B cell (primary cell): ENCODE measurements at places on chromosomes 12 and 14. TPM values are rescaled to one million over a fixed set of nuclear protein-coding genes. Genes with fewer than 3 reads are reported as not detected.
A peak's percentile ranks its signal among the peaks of the same experiment; 100 is the strongest.

Gene GRIP1
- 0.51 TPM in 1 of 2 replicates, not detected in the other for total RNA-seq

DNA sequence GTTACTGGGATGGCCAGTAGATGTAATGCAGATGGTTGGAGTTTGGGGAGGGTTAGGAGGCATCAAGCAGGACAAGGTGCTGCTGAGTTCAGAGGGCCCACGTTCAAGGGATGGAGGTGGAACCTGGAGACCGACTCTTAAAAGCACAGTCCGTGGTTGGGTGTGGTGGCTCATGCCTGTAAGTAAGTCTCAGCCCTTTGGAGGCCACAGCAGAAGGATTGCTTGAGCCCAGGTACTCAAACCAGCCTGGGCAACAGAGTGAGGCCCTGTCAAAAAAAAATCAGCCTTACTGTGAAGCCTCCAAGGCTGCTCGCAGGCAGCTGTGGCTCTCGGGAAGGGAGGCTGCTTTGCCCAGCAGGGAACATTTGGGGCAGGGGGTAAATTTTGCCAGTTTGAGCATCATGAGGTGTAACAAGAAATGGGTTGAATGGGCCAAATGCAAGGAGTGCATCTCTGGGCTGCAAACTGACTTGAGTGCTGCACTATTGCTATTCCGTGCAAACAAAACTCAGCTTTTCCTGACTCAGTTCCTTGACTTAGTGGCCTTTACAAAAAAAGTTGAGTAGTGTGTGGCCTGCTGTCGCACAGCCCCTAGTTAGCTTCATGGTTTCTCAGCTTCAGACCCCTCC is 55.0 kb downstream of the ANAPC7 start:
- no peak for DNase-seq

- DNase-seq = peak; percentile 79
These were observed 890 bp downstream of the TEP1 start for GRCh38 chr14:20412411-20412810.

DNA sequence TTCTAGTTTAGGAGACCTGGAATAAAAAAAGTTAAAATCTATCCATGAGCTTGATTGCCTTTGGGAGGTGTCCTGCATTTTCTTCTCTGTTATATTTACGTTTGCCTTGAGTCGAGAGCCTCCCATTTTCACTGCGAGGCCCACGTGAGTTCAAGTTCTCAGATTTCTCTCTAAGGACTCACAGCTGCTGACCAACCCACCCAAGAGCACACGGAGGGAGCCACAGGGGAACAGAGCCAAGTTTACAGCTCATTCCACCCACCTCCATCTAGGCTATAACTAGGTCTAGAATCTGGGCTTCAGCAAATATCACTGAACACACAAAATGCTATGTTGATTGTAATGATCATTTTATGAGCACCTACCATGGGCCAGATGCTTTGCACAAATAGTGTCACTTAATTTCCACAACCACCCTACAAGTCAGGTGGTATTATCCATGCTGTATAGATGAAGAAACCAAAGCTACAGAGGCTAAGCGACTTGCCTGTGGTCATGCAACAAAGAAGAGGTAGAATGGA is 16.7 kb downstream of the ALDH1L2 start:
- no peak for DNase-seq

DNA sequence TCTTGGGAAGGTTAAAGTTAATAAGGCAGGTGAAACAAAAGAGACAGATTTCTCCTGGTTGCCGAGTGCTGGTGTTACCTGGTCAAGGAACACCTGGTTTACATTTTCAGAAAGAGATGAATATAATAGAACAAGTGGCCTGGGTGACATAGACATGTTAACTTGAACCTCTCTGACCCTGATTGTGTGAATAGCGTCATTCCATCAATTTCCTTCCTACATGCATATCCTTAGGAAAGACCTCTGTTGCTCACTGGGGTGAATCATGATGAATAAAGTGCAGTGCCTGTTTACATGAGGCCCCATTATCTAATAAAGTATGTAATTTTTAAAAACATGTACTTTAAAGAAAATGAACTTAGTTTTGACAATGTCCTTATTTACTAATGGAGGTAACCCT is 1822.9 kb upstream of the FLRT2 start:
- no peak for DNase-seq

DNA sequence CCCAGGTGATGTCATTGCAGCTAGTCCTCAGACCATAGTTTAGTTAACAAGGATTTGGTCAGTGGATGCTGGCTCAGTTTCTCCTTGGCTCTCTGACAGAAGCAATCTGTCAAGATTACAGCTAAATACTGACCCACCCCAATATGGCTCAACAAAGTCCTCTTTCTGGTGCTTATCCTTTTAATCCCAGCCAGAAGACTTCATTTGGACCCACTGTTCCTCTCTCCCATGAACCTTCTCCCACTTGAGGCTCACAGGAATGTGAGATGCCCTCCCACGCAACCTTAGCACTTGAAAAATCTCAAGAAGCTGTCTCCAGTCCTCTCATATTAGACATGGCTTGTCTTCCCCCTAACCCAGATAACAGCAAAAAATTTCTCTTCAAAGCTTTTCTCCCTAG is 47.7 kb downstream of the C12orf50 start:
- no peak for DNase-seq

GRCh38 chr14:101109981-101110728 is 206.6 kb upstream of the RTL1 start:
- DNase-seq = no peak

GRCh38 chr14:82251494-82251893 is 717.8 kb upstream of the SEL1L start:
- DNase-seq = no peak
